ENCODE measurements at places on chromosomes 1 and 21.

GRCh38 chr1:8205771-8206170 lies 112.1 kb upstream of the SLC45A1 start:
- DNase-seq = no peak

GRCh38 chr1:81811757-81812371 lies 11.1 kb downstream of the ADGRL2 start:
- DNase-seq = no peak

DNA sequence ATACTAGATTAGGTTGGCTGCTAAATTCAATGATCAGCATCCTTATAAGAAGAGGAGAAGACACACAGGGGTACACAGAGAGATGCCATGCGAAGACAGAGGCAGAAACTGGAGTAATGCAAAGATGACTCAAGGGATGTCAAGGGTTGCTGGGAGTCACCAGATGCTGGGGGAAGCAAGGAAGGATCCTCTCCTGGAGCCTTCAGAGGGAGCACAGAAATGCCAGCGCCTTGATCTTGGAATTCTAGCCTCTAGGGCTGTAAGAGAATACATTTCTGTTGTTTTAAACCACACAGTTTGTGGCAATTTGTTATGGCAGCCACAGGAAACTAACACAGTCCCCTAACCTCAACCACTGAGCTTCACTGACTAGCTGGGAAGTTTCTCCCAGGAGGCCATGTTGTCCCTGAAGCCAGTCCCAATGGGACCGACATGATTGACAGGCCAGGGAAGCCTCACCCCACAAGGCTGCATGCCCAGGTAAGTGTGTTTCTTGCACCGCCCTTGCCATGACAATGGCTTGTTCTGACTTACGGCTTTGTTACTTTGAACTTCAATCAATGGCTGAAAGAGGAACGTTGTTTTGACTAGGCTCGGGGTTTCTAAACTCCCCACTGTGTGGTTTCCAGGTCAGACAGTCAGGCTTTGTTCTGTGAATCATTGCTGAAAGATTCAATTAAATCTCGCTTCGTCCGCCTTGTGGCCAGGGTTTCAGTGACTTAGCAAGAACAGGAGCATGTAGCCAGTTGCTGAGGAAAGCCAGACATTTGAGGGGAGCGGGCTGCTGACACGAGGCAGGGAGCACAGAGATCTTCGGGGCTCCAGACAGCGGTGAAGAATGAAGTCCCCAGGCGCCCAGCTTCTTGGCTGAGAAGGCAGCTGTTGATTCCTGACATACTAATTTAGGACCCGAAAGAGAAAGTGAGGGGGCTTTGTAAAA lies 62.3 kb downstream of the RUNX1 start:
- DNase-seq = no peak

DNA sequence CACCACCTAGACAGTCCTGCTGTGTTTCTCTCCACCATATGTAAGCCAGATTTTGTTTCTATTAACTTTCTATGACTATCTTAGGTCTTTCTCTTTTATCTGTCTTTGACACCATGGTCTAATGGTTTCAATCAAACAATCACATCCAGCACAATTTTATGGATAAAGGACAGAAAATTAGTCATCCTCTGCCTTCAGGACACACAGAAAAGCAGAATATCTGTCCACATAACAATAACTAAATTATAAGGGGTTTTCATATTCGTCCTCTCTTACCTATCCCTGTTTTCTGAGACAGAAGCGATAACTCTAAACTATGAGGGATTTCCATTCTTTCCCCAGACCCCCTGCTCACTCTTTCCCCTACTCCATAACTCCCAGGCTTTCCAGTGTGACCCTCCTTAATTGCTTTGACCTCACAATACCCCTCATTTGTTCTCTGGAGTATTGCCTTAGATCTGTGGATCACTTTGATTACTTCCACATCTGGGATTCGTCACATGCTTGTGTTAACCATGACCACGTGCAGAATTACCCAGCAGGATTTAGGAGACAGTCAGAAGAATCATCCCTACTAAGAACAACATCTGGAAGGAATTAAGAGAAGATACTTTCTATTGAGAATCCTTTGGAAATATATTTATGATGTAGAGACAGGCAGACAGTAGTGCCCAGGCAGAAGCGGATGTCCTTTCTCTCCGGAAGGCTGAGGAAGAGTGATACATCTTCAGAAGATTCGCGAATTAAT lies 108.2 kb upstream of the GREM2 start:
- DNase-seq = no peak

GRCh38 chr1:9061252-9061960 lies 8.0 kb downstream of the SLC2A5 start:
- DNase-seq = no peak

GRCh38 chr1:206654828-206655227 lies 19.5 kb downstream of the DYRK3 start:
- no peak for DNase-seq

DNA sequence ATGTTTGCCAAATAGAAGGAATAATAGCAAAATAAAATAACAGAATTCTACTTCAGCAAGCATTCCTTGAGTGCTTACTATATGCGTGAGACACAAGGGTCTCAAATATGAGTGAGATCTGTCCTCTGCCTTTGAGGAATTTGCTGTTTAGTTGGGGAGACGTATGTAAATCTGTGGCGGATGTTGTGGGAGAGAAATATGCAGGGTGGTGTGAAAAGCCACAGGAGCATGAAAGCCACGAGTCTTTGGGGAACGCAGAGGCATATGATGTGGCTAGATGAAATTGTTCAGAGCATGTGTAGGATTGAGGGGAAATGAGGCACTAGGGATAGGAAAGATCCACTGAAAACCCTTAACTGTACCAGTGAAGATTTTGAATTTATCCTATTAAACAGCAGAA lies 244.4 kb downstream of the PBX1 start:
- no peak for DNase-seq

DNA sequence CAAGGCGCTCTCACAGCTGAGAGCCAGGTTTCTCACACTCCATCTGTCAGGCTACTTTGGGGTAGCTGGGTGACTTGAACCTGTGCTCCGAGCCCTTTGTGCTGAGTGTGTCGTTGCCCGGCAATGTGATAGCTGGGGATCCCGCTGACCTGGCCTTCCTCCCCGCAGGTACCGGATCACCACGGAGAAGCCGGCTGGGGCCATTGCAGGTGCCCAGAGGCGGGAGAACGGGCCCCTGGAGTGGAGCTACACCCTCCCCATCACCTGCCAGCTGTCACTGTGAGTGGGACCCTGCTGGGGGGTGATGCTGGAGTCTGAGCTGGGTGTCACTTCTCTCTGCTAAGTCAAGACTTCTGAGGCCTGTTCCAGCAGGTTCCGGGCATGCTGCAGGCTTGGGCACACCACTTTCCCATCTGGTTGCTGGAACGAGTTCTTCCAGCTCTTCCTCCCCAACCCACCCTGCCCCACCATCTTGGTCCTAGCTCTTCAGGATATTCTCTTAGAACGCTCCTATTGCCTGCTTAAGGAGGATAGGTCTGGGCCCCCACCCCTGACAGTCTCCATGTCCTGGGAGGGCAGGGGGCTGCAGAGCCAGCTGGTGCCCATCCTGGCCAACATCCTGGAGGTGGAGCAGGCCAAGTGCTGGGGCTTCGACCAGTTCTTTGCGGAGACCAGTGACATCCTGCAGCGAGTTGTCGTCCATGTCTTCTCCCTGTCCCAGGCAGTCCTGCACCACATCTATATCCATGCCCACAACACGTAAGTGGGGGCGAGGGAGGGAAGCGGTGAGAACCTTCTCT lies 7.5 kb downstream of the IKBKE start:
- no peak for DNase-seq
